ENCODE measurements at places on chromosomes 4 and X.

GRCh38 chrX:39907964-39908661 lies 189.6 kb downstream of the BCOR start:
- peak; percentile 88 for DNase-seq

- DNase-seq = peak; percentile 50
These were observed 130.7 kb upstream of the GPRIN3 start for GRCh38 chr4:89438102-89438831.

DNA sequence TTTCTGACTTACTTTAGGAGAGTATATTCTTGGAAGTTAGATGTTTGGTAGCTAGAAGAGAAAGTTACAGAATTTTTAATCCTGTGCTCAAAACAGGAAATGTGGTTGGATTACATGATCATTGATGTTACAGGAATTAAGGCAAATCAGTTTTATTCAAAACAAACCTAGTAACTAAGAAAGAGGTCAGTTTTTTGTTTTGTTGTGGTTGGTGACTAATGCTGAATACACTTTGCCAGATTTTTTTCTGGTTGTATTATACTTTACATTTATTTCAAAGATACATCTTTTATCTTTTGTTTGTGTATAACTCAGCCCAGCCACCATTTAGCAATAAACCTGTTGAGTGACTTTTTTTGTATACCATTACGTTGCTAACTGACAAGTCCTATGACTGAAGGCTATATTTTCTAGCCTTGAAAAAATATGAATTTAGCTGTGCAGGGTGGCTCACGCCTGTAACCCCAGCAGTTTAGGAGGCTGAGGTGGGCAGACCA lies 116.7 kb downstream of the KLHL8 start:
- peak; percentile 47 for DNase-seq

DNA sequence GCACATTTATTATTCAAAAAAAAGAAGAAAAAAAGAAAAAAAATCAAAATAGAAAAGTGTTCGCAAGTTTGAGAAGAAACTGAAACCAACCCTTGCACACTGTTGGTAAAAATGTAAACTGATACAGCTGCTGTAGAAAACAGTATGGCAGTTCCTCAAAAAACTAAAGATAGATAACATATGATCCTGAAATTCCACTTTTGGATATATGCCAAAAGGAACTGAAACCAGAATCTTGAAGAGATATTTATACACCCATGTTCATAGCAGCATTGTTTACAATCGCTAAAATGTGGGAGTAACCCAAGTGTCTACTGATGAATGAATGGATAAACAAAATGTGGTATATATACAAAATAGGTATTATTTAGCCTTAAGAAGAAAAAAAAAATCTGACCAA lies 155.4 kb downstream of the TBCK start:
- DNase-seq = no peak

DNA sequence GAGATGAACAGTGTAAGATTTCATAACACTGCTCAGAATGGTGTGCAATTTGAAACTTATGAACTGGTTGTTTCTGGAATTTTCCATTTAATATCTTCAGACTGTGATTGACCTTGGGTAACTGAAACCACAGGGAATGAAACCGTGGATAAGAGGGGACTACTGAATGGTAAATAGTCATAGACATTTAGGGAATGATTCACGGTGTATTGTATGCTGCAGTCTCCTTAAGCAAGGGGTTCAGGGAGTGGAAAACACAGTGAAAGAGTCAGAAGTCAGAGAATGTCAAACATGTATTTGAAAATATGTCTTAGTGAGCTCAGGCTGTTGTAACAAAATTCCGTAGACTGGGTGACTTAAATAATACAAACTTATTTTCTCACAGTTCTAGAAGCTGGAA lies 398.2 kb upstream of the DIPK2B start:
- peak; percentile 23 for DNase-seq

DNA sequence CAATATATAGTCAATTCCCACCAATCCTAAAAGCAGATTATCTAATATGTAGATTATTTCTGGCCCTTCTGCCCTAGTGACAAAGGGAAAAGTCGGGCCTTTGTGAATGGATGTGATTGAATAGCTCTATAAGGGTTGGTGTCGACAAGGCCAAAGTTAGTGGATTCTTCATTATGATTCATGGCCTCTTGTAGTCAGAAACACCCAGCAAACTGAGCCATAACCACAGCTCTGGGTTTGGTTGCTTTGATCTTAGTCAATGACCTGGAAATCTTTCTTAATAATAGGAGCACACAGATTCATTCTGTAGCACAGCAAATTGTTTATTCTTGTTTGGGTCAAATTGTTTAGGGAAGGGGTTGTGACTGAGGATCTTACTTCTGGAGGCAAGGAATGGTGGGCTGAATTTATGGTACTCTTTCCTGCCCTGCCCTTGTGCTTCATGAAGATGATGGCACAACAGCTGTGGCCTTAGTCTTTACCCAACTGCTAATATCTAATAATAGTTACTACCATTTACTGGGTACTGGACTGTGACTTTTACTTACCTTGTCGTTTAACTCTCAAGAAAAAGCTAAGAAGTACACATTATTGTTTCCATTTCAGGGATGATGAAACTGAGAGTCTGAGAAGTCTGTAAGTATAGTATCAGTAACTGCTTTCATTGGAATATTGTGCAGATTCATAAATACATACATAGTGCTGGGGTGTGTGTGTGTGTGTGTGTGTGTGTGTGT lies 74.0 kb downstream of the AFF2 start:
- no peak for DNase-seq

- no peak for DNase-seq
These were observed 48.3 kb downstream of the FUNDC1 start for GRCh38 chrX:44494357-44494756.
